NCI-H460 (cell line): ENCODE measurements at places on chromosomes 7 and 10.

GRCh38 chr10:107450056-107450455, 285.6 kb upstream of the SORCS1 start:
- no peak for DNase-seq

GRCh38 chr10:11183015-11183414, 165.3 kb downstream of the CELF2 start:
- no peak for DNase-seq

GRCh38 chr10:104253106-104253505, 1.6 kb upstream of the GSTO1 start:
- no peak for DNase-seq

GRCh38 chr10:86165666-86166065, 200.9 kb downstream of the GRID1 start:
- DNase-seq, result no peak

DNA sequence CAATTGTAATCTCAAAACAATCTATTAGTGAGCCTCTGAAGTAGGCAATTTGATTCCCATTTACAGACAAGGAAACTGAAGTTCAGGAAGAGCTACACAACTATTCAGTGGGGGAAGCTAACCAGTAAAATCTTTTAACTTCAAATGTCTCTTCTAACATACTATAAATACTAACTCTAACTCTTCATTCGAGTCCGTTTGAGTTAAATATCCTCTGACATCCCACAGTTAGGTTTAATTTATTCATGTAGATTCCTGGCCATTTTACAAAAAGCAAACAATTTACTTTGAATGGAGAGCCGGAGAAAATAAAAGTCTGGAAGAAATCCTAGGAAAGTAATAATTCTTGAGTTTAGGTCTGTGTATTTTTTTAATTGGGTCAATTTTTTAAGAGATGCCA, 64.7 kb downstream of the HYCC1 start:
- no peak for DNase-seq
